ENCODE measurements at places on chromosomes 1 and 21. TPM values are rescaled to one million over a fixed set of nuclear protein-coding genes. Genes with fewer than 3 reads are reported as not detected.

ZNF593OS gene
- not detected for total RNA-seq

CFHR3 gene
- total RNA-seq: 0.37 TPM

DNMT3L gene
- not detected for total RNA-seq

PLA2G2F gene
- total RNA-seq: not detected

AK5 gene
- total RNA-seq: not detected

HUNK gene
- total RNA-seq: 1.3 TPM

CCDC17 gene
- total RNA-seq: 21.0 TPM

UBXN10 gene
- 4.0 TPM for total RNA-seq

ANKRD34A gene
- total RNA-seq: 0.52 TPM

TRIM58 gene
- 2.1 TPM for total RNA-seq

- DNase-seq: no peak
Observed at GRCh38 chr1:237736372-237737029, 154.2 kb downstream of the ZP4 start.

GRCh38 chr1:214823311-214824117 is 220.5 kb downstream of the CENPF start:
- no peak for DNase-seq

DNA sequence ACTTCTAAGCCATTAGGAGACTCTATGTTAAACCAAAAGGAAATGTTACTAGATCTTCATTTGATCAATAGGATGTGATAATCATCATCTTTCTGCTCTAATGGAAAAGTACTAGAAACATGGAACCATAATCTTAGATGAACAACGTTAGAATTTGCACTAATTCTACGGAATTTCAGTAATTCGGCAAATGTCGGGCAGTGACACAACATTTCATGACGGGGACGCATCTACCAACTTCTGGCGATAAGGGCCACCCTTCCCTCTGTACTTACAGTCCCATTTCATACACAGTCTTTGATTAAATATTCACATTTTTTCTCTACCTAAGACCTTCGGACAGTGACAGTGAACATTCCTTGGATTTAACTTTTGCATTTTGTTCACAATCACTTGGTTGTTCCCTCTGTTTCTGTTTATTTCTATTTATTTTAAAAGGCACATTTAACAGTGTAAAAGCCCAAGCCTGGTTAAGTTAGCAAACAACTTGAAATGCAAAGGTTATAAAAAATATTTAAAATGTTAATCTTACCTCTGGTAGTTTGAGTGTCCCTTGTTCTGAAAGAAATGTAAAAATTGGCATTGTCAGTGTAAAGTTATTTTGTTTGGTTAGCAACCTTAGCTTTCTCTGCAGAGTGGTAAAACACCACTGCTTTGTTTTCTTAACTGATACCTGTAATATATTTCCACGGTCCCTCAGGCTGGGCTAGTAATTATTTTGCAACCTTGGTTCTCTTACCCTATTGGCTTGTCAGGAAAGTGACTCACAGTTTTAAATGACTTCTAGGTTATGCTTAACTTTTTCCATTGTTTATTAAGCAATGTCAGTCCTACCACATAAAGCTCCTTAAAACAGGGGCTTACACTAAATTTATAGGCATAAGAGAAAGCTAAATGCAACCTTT is 276.9 kb downstream of the VAV3 start:
- DNase-seq: no peak

DNA sequence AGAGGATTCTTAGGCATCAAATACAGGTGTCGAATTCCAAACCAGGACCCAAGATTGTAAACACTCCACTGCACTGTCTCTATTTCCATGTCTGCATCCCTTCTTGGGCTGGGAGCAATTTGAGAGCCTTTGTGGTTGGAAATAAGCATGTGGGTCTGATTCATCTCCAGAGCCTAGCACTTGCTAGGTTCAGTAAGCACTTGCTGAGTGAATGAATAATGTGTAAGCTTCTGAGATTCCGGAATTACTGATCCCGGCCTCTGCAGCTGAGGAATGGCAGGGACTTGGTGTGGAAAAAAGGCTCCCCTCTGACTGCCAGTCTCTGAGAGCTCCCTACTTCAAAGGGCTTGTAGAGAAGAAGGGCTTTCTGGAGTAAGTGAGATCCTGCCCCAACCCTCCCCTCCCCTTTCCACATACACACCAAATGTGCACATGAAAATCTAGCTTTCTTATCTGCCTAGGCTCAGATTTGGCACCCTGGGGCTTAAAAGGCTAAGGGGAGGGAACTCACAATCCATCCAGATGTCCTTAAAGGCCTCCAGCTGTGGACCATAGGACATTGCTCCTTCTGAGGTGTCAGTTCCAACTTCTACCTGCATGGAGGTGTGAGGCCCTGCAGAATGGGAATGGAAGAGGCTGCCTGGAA is 39.6 kb upstream of the TRABD2B start:
- no peak for DNase-seq

GRCh38 chr21:34878940-34879339 is 170.2 kb downstream of the RUNX1 start:
- DNase-seq: no peak

GRCh38 chr1:226682871-226683814 is 55.9 kb downstream of the ITPKB start:
- DNase-seq: no peak

GRCh38 chr1:216532251-216532798 is 109.1 kb upstream of the USH2A start:
- no peak for DNase-seq

- DNase-seq: no peak
Observed at GRCh38 chr1:116246174-116246573, 126.9 kb upstream of the ATP1A1 start.

DNA sequence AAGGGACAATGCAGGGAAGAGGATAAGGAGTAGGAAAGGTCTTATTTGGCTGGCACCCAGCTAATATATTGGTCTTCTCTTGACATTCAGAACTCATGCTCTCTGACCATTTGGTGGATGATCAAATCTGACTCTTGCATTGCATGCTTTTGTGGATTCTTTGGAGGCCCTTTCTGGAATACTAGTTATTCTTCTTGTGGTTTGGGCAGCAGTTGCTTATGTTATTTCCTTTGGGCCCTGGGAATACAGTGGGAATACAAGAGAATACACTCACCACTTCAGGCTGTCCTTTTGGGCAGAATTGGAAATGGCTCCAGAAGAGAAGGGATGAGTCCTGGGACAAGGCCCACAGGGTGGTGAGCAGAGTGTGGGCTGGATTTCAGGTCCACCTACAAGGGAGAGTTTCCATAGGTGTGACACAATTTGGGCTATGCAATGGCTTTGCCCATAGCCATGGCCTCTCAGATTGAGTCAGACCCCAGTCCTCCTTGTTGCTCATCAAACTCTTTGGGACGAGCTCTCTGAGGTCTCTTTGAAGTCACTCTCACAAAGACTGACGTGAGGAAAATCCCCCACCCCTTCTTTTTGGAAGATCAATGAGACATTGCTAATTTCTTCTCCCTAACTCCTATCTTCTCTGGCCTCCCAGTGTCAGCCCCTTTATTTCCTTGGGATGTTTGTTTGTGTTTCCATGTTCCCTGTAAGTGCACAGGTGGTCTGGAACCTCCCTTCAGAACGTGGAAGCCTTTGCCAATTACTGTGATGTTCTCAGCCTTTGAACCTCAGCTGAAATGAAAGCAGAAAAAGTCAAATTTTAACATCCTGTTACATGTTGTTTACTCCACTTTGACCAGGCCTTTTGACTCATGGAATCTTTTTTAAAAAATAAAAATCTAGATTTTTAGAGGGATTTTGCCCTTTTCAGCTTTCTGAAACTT is 19.4 kb downstream of the HSD11B1 start:
- DNase-seq: no peak

GRCh38 chr1:167208624-167208976 is 12.1 kb upstream of the POU2F1 start:
- no peak for DNase-seq

DNA sequence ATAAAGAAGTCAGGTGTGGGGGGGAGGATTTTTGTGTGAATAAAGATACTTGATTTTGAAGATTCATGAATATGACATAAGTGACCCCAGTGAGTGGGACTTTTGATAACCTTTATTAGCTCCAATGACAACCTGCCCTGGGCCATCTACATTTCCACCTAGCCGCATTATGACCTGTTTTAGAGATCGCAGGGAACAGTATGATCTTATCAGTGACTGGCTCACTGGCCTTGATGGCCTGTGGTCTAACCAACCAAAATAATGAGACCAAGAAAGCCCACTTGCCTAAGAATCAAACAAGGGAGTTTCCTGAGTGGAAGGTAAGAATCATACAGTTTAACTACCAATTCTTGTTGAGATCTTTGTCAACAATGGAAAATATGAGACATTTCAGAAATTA is 1.8 kb downstream of the ELAPOR1 start:
- no peak for DNase-seq

DNA sequence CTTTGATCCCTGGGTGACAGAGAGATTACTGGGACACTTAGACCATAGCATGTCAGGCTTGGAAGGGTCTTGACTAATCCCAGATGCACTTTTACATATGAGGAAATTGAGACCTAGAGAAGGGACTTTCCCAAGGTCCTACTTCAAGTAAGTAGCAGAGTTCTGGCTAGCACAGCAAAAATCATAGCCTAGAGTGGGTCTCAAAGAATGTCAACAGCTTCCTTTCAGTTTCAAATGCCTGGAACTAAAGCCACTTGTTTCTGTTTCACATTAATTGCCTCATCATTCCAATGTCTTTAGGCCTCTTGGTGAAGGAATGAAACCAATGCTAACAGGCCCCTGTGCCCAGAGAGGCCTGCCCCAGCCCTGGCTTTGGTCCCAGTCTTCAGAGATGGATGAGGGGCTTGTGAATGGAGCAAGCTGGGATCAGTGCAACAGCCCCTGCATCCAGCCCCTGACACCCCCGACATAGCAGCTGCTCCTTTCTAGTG is 26.6 kb downstream of the ATF3 start:
- DNase-seq: no peak

GRCh38 chr1:54280651-54281050 is 80.7 kb downstream of the MRPL37 start:
- DNase-seq: no peak

DNA sequence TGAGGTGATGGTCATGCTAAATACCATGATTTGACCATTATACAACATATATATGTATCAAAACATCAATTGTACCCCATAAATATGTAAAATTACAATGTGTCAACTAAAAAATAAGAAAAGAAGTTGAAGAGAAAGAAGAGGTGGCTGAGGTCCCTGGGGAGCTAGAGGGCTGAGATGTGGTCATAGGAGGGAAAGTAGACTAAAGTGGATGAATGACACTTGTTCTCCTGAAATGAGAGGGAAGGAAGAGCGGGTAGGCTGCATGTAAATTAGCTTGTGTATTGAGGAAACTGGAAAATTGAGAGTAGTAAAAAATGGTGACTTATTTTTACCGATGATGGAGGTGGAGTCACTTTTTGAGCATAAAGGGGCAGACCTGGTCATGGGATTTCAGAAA is 117.0 kb downstream of the ST6GALNAC3 start:
- DNase-seq: no peak

DNA sequence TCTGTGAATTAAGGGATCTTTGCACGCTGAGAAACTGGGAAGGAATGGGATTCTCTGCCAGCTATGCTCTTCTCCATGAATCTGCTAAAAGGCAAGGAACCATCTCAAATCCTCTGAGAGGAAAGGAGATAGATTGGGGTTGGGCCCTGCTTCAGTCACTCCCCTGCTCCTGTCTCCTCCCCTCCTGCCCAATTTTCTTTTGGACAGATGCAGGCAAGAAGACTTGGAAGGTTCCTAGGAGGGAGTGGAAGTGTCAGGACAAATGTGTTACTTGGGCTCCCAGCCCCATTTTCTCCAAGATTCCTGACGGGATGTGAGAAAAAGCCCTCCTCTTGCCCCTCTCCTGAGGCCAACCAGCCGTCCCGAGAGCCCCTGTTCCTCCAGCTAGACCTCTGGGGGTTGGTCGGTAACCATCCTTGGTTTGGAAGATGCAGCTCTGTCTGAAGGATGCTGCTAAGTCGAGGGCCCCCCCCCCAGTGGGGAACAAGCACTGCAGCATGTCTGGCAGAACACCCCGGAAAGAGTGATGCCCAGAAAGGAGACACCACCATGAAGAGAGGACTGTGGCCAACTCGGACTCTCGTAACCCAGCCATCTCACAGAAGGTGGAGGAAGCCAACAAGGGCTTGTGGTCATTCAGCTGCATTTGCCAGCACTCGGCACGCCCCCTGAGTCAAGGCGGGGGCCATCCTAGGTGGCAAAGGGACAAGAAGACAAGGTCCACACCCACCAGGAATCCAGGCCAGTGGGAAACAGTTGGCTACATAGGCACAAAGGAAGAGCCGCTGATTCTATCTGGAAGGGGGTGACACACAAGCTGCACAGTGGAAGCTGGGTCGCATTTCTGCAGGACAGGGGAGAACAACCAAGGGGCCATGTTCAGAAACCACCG is 43.7 kb downstream of the CDK18 start:
- no peak for DNase-seq

DNA sequence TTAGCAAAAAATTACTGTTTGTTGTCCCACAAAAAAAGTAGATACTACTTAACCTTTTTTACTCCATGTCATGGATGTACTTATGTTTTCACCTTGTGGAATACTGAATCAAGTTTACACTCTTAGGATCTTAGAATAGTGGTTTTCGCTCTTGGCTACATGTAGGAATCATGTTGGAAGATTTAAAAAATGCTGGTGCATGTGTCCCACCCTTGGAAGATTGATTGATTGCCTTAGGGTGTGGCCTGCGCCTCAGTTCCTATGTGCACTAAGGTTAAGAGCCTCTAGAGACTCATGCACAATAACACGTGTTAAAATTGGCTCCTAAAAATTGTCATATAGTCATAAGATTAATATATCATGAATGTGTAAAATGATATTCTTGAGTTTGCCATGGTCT is 25.0 kb downstream of the HS2ST1 start:
- no peak for DNase-seq

DNA sequence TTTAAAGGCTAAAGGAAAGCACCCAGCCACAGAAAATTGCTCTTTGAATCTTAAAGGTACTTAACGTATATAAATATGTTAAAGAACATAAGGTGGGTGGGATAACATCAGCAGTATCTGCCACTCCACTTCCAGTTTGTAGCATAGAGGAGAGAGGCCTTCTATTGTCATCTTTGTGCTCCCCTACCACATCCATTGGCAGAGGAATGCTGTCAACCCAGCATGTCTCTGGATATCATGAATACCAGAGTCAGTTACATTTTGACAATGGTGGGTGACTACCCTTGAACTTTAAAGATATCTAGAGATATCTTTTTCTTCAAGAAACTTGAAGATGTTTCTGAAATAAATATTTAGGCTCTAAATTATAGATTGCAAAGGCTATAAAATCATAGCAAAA is 283.2 kb upstream of the LRRC7 start:
- DNase-seq: no peak

DNA sequence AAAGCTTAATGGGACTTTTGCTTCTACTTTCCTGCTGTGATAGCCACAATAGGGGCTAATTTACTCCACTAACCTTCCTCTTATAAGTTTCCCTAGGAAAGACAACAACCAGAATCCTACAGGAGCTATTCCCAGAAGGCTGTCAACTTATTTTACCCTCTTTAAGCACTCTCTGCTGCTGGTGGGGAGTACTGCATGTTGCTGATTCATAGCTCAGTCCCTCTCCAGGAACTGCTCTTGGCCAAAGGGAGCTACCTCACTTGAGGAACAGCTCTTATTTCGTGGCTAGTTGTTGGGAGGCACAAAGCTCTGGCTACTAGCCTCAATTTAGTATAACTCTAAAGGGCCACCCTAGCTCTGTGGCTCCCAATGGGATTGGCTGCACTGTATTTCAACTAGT is 37.2 kb downstream of the ADSS2 start:
- DNase-seq: peak; percentile 56

- DNase-seq: no peak
Observed at GRCh38 chr1:46131712-46132528, 509 bp downstream of the PIK3R3 start.
